ENCODE measurements at places on chromosomes 2 and 18.

DNA sequence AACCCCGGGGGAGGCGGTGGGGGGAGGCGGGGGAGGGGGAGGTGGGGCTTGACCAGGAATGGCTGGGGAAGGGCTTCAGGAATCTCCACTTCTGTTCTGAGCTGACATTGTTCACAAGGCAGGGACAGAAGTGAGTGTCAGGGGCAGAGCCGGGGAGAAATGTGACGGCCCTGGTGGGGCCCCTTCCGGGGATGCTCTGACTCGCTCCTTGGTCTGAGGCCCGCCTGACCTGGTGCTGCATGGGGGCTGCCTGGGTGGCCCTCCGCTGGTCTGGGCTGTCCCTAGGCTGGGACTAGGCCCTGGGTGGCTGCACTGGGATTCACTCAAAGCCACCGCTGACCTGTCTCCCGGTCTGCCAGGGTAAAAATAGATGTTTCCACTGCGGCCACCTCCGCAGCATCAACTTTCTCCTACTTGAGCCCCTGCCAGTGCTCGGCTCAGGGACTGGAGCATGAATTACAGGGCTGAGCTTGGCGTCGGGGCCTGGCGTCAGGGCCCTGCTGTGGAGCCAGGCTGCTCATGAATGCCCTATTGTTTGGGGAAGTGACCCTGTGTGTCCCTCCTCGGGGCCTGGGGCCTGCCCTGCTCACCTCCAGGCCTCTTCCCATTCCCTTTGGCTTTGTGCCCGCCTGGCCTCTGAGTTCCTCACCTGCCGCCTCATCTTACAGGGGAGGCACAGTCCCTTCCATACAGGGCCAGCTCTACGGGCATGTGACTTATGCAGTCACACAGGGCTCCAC lies 247.5 kb downstream of the DYSF start:
- DNase-seq: no peak

- no peak for DNase-seq
These were observed 181.8 kb downstream of the EIPR1 start for GRCh38 chr2:3195641-3196476.

DNA sequence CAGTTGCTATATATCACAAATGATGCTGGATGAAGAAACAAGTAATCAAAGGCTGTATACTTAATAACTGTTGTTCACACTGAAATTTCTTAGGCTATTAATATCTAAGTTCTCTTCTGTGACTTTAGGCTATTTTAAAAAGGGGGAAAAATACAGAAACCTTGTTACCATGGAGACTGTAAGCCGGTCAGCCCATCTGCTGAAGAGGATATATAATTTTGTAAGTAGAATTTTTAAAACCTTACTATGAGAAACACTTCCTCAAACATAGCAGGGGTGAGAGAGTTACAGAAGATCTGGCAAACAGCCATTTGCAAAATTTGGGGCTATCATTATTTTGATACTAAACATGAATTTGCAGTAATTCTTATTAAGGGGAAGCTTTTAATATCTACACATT lies 27.8 kb downstream of the CACNB4 start:
- DNase-seq: no peak

GRCh38 chr2:24570225-24570624 lies 79.2 kb downstream of the NCOA1 start:
- DNase-seq: no peak

DNA sequence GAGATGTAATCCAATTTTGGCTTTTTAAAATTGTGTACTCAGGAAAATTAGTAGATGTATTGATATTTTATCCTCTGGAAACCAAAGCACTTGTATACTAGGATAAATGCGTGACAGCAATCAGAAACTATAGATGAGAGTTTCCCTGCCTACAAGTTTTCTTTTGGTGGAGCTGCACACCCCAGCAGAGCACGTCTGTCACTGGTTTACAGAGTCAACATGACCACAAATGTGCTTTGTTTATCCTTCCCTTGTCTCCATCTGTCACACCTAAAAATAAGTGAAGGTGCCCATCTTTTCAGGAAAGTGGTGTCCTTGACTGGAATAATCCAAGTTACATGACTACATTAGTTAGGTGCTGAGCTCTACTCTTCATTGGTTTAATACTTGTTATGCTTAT lies 210.4 kb upstream of the DSEL start:
- DNase-seq: no peak

DNA sequence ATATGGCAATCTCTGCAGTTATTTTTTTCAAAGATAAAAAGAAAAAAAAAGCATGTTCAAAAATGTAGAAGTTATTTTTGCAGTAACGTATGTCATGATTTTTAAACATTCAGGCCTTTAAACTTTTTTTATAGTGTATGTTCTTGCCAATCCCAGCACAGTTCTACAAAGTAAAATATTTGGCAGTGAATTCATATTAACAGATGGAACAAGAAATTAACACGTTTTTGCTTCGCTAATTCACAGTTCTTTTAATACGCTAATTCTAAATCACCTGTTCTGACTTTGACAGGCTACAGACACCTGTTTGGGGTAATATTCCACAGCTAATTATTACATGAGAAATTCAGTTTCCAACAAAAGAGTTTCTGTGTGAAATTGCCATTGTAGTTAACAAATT lies 183.2 kb downstream of the ARHGAP15 start:
- DNase-seq: no peak

- no peak for DNase-seq
These were observed 266.8 kb upstream of the RAB6C start for GRCh38 chr2:129712676-129712985.

DNA sequence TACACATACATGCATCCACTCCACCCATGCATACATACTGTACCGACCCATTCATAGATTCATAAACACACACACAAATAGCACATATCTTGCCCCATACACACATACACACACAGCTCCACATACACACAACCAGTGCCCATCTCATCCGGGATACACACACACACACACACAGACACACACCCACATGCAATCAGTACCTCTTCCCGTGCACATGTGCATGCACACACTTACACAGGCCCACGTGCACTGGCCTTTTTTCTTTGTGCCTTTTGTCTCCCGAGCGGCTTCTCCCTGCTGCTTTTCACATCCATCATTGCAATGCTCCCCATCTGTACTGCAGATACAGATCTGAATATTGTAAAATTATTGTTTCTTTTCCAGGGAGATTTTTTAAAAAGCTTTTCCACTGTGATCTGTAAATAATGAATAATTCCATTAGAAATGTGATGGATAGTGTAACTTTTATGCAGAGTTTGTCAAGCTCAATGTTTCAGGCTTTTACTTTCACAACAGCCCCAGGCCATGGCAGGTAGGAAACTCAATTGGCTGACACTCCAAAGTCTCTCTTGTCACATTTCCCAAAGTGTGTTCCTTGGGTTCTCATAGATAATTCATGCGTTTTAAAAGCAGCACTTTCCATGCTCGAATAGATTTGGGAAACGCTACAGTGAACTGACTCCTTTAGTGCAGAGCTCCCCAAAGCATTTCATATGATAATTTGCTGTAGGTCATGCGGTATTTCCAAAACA lies 393.5 kb downstream of the CTNNA2 start:
- DNase-seq: no peak

- no peak for DNase-seq
These were observed 100.7 kb downstream of the C2orf74 start for GRCh38 chr2:61262699-61263098.

- no peak for DNase-seq
These were observed 112.5 kb downstream of the LPIN1 start for GRCh38 chr2:11858883-11859282.

GRCh38 chr2:53820711-53821110 lies 33.9 kb downstream of the ERLEC1 start:
- DNase-seq: no peak

- DNase-seq: no peak
These were observed 128.3 kb upstream of the HS6ST1 start for GRCh38 chr2:128446874-128447537.

DNA sequence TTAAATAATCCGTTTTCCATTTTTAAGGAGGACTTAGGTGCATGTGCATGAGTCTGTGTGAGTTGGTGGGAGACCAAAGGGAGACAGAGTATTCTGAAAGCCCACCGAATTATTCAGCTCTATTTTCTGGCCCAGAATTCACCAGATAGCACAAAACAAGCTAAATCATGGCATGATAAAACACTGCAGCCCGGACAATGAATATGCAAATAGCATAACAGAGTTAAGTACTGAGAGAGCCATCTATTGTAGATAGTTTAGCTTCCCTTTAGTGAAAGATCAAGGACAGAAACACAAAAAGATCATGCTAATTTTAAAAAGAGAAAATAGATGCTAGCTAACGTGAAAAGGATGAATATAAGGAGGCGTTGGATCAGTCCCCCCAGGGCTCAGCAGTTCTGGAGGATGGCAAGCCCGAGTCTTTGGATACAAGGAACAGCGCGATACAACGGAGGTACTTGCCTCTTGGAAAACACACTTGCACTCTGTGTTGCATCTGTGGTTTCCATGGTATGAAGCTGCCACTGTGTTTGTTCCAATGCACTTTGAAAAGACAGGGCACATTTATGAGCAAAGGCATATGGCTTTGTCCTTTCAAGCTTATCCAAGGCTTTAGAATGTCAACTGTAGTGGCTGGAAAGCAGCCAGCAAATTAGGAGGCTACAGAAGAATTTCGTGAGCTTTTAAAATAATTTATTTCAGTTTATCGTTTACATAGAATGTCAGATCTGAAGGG lies 119.9 kb downstream of the LYPD1 start:
- no peak for DNase-seq

- no peak for DNase-seq
These were observed 217.6 kb upstream of the SPRED2 start for GRCh38 chr2:65649811-65650589.

DNA sequence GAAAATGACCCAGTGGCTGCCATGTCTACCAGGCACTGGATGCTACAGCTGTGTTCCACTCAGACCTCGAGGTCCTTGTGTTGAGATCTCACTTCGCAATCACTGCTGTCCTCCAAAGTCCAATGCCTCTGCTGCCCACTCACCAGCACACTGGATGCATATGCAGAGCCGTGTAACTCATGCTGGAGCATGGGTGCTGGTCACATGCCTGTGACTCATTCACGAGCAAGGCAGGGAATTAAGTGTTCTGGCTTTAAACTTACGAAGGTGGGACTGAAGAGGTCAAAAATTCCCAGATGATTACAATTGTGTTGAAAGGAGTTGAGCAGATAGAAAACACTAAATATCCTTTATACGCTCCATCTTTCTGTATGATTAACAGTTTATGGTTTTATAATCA lies 417.5 kb downstream of the NUP35 start:
- DNase-seq: no peak

DNA sequence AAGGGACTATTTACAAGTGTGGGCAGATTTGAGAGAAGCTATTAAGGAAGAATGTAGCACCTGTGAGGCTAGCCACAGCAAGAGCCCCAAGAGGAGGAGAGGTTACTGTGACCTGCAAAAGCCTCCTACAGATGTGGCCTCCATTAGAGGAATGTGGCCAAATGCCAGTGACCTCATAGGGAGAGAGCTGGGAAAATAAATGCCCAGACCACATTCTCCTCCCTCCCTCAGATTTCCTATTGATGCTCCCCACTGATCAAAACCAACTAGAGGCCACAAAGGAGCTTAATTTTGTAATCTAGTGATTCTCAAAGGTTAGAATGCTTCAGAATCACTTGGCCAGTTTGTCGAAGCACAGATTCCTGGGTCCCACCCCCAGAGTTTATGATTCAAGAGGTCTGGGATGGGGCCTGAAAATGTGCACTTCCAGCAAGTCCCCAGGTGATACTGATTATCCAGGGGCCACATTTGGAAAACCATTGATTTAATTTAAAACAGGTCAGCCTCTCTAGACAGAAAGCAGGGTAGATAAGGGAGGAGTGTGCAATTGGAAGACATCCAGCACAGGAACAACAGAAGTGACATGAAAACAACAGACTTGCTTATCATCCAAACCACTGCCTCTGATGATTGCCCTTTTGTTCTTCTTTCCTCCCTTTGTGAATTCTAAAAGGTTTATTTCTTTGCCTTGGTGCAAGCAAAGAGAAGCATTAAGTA lies 61.2 kb upstream of the RBBP8 start:
- no peak for DNase-seq

DNA sequence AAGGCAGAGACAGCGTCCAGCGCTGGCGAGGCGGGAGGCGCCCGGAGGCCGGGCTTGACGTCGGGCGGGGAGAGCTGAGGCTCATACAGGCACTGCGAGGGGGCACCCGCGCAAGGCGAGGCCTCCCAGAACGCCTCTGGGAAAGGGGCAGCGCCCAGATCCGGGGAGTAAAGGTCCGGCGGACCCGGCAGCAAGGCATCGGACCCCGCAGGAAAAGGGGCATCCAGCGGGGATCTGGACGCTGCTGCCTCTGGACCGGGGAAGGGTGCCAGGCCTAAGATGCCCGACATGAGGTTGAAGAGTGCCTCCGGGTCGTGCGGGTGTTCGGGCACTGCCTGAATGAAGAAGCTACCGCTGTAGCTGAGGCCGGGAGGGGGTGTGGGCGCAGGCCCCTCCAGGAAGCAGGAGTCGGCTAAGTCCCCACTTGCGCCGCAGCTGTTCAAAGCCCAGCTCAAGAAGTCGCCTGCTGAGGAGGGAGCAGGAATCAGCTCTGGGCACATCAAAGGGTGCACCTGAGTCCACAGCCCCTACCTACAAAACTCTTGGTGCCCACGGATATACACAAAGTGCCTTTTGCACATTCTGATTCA lies 937 bp downstream of the EGR4 start:
- no peak for DNase-seq

GRCh38 chr2:57291209-57291608 lies 755.4 kb upstream of the VRK2 start:
- DNase-seq: no peak

- no peak for DNase-seq
These were observed 69.8 kb upstream of the CD302 start for GRCh38 chr2:159867567-159868361.

- no peak for DNase-seq
These were observed 11.2 kb upstream of the PUM2 start for GRCh38 chr2:20361893-20362292.

- DNase-seq: no peak
These were observed 232.7 kb downstream of the MBD2 start for GRCh38 chr18:53991805-53992204.

DNA sequence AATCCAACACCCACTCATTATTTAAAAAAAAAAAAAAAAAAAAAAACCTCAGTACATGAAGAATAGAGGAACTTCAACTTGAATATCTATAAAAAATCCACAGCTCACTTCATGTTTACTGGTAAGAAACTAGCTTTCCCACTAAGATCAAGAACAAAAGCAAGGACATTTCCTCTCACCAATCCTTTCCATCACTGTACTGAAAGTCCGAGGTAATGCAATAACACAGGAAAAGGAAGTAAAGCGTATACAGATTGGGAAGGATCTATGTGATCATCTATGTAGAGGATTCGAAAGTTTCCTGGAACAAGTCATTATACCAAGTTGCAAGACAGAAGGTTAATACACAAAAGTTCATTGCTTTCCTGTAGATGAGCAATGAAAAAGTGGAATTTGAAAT lies 63.2 kb downstream of the ROCK2 start:
- DNase-seq: no peak

GRCh38 chr2:8586457-8587051 lies 95.3 kb upstream of the ID2 start:
- DNase-seq: no peak

All from activated CD8-positive, alpha-beta memory T cell treated with anti-CD3 and anti-CD28 coated beads for 4 hours (primary cell).